HT1080 (cell line): ENCODE measurements at places on chromosomes 3 and 15.

DNA sequence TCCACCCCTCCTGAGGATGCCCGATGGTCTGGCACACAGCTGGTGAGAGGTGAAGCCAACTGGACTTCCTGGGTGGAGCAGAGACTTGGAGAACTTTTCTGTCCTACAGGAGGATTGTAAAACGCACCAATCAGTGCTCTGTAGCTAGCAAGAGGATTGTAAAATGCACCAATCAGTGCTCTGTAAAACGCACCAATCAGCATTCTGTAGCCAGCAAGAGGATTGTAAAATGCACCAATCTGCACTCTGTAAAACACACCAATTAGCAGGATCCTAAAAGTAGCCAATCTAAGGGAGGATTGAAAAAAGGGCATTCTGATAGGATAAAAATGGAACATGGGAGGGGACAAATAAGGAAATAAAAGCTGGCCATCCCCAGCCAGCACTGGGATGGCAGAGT lies 150.2 kb downstream of the CHSY1 start:
- DNase-seq: no peak

DNA sequence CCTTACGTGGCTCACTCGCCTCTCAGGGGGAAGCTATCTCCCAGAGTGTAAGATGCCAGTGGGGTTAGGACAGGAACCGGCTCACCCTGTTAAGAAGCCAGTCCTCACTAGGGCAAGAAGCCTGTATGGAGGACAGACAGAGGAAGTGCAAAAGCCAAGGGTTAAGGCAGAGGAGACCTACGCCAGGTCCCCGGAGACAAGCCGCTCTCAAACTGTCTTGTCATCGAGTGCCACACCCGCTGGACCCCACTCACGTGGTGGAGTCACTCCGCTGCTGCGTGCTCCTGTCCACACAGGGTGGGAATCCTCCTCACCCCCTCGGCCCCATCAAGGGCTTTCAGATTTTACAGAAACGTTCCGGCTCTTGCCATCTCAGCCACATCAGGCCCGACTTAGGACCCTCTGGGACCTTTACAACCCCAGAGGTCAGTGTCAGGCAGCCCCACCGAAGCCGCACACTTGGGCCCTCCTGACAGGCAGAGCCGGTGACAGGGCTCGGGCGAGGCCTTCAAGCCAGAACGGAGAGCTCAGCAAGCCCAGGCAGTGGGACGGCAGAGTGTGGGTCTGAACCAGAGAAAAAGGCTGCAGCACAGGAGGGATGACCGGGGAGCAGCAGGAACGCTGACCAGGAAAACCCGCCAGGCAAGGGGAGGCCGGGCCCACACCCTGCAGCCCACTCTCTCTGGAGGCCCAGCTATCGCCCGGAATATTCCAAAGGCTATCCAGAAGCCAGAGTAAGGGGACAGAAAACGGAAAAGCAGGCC lies 61.7 kb downstream of the XXYLT1 start:
- no peak for DNase-seq

- no peak for DNase-seq
Measured at GRCh38 chr3:169170456-169170855, 493.1 kb downstream of the MECOM start.

DNA sequence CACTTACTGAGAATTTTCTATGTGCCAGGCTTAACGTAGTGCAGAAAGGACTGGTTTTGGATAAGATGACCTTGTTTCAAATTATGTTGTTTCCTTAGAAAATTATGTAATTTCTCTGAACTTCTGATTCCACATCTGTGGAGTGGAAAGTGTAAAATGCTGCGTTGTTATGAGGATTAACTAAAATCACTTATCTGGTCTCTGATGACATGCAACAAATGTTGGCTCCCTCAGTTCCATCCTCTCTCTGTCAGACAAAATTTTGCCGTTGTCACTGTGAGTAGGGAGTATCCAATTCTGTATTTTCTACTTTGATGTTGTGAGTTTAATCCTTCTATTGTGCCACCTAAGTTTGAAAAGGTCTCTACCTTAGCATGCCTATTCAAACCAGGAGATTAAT lies 175.5 kb downstream of the KCNMB2 start:
- no peak for DNase-seq

DNA sequence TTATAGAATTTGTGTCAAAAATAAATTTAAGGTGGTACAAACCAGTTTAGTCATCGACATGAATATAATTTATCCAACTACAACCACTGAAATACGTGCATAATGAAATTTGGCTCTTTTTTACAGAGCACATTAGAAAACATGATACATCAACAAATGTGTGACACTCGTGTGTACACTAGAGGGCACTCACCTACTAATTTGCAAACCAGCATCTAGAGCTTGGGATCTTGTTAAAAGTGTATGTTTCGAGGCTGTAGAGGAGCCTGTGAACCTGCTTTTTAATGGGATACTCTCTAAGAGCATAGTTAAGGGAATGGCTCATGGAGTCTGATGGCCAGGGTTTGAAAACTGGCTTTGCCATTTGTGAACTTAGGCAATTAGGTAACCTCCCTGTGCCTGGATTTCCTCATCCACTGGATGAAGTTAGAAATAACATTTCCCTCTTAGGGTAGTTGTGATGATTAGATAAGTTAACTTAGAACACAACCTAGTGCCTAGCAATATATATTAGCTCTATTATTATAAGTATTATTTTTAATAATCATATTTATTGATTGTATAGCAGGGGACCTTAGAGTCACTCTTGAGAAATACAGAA lies 8.8 kb upstream of the CPOX start:
- peak; percentile 61 for DNase-seq

DNA sequence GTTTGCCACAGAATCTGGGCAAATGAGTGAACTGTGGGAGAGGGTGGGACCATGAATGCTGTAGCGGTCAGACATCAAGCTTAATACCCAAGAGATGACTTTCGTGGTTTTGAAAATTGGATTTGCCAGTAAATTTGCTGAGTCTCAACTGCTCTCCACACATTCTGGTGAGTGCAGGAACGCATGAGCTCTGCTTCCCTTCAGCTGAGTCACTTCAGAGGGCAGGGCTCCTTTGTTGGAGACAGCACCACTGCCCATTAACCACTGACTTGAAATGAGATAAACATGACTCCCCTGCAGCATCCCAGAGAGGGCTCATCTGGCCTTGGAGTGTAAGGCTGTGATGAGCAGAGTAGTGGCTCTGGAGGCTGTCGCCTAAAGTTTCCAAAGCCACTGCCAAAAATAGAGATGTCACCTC lies 22.6 kb downstream of the RARRES1 start:
- peak; percentile 98 for DNase-seq
